ENCODE measurements at places on chromosomes 1 and 21.
A peak's percentile ranks its signal among the peaks of the same experiment; 100 is the strongest.

DNA sequence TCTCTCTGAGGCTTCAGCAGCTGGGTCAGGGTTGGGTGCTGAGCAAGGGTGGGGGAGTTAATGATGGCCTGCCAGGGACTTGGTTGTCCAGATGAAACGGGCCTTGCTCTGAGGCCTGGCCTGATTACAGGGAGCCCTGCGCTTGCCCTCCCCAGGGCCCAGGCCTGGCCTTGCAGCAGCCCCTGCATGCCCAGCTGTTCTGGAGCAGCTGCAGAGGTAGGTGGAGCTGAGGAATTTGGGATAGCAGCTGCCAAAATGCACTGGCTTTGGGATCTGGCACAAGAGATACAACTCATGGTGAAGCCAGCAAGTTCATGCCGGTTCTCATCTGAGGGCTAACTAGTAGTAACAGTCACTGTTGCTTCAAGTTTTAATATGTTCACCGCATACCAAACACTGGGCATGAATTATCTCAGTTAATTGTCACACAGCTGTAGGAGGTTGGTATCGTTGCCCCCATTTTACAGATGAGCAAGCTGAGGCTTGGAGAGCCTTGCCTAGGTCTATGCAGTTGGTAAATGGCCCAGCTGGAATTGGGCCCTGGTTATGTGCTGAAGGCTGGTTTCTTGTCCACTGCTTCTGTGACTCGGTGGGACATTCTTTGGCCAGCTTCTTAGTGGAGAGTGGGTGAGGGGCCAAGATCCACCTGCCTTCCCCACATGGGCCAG, 7.3 kb upstream of the SERINC2 start:
- no peak for DNase-seq

- no peak for DNase-seq
Measured at GRCh38 chr1:213070406-213070805, 19.4 kb downstream of the RPS6KC1 start.

- no peak for DNase-seq
Measured at GRCh38 chr1:196543833-196544232, 64.4 kb downstream of the KCNT2 start.

GRCh38 chr1:4045397-4046010, 145.4 kb upstream of the C1orf174 start:
- no peak for DNase-seq

DNA sequence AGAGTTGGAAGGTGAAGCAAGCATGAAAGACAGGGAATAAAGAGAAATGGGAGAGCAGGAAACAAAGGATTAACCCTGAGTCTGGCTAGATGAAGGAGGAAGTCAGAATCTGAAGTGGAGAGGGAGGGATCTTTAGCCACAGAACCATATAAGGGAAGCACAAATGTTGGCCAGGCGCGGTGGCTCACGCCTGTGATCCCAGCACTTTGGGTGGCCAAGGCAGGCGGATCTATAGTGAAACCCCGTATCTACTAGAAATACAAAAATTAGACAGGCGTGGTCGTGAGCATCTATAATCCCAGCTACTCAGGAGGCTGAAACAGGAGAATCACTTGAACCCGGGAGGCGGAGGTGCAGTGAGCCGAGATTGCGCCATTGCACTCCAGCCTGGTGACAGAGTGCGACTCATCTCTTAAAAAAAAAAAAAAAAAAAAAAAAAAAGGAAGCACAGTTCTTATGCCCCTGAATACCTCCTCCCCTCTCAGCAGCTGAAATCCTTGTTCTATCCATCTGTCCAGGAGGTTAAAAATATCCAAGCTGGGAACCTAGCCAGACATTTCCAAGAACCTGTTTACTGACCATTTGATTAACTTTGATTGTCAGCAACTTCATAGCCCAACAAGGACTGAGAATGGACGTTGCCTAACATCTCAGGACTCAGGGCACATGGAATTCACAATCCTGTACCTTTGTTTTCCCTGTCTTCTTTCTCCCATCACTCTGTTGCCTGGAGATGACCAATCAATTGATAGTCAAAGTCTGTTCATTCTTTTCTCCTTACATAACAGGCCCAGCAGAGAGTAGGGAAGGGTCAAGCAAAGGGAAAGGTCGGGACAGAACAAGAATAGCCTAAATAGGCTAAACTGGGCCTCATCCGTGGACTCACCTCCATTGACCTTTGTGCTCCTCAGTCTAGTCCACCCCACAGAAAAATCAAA, 10.6 kb downstream of the TXNIP start:
- peak; percentile 59 for DNase-seq

- DNase-seq = no peak
Measured at GRCh38 chr21:44049606-44050005, 37.5 kb downstream of the TRAPPC10 start.

DNA sequence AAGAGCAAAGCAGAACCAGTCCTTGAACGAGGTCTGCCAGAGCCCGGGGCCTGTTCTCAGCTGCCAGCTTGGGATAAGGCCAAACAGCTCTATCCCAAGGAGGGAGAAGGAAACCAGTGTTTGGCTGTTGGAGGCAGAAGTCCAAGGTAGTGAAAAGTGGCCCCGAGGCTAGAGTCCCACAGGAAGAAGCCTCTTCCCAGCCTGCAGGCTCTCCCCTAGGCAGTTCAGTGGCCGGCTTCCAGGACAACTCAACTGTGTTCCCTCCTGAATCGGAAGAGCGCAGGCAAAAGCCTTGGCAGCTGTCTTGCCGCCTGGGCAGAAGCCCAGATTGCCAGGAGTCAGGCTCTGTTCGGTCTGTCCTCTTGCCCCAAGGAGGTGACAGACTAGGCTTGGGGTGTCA, 19.3 kb downstream of the QSOX1 start:
- DNase-seq = peak; percentile 94

- no peak for DNase-seq
Measured at GRCh38 chr21:26365849-26366248, 195.3 kb upstream of the APP start.

DNA sequence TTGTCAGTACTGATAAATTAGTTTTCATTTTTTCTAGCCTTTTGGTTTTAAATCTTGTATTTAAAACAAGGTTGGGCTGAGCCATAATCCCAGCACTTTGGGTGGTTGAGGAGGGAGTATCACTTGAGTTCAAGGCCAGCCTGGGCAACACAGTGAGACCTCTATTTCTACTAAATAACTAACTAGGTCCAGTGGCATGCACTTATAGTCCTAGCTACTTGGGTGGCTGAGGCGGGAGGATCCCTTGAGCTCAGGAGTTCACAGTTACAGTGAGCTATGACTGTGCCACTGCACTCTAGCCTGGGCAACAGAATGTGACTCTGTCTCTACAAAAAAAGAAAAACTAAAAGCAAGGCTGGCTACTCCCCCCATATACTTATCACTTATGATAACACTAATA, 21.5 kb upstream of the TTC39A start:
- no peak for DNase-seq

DNA sequence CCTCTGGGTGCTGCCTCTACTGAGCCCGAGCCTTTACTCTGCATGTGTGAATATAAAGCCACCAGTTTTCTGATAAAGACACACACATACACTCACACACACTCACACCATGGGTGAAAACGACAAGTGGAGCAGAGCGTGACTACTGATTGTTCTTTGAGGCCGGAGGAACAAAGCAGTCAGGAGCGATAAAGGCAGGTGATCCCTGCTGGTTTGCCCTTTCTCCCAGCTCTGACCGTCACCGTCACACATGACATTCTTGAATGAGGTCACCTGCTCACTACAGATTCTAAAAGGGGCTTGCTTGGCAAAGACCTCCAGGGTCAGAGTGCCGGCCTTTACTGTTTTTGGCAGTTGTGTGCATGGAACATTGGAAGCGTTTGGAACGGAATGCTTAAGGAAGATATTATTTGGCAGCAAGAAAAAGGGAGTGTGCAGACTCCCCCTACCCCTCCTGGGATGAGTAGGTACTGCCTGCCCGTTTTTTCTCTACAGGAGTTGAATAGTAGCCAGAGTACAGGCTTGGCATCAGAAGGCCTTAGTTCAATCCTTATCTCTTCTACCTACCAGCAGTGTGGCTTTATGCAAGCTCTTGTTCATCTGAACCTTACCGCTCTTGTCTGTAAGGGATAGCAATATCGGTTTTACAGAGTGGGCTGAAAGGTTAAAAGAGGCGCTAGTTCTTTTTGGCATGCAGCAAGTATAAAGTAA, 79.7 kb downstream of the PBX1 start:
- no peak for DNase-seq

DNA sequence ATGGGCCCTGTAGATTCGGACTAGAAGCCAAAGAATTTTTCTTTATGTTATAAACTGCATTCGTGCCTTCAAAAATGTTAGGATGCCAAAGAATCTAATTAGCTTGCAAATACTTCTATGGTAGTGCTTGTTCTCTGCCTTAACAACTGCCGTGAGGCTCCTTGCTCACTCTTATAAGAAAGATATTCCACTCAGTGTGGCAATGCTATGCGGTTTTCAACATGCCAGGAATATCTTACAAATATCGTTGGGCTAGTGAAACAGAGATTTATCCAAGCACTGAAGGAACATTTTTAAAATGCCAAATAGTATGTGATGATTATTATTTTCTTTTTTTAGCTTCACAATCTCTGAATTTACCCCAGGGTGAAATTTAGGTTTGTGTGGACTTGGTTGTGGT, 198.2 kb downstream of the GREM2 start:
- DNase-seq = no peak

DNA sequence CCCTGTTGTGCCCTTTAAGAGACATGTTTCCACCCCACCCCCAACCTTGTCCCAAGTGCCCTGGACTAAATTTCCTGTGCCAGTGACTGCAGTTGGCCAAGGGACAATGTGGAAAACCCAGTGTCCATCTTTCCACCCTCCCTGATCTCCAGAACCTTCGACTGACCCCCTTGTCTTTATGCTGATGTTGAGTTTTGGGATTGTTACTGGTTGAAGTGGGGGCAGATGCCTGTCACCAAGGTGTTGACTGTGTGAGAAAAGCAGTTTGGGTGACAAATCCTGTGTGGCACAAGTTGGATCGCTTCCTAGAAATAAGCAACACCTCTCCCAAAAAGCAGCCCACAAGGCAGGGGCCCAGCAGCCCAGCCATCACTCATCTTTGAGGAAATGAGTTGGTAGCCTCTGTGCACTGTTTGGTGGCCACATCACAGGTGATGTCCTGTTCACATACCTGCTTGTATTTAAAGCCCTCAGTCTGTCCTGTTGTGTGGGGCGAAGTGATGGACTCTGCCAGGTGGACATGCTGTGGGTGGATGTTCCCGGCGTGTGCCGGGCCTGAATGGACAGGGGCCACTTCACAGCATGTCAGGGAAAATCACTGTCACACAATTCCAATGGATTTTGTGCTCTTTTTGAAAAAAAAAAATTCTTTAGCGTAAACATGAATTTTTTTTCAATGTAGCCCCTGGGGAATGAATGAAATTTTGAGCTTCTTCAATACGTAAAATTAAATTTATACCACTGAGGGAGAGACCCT, 6.6 kb upstream of the MIIP start:
- no peak for DNase-seq

DNA sequence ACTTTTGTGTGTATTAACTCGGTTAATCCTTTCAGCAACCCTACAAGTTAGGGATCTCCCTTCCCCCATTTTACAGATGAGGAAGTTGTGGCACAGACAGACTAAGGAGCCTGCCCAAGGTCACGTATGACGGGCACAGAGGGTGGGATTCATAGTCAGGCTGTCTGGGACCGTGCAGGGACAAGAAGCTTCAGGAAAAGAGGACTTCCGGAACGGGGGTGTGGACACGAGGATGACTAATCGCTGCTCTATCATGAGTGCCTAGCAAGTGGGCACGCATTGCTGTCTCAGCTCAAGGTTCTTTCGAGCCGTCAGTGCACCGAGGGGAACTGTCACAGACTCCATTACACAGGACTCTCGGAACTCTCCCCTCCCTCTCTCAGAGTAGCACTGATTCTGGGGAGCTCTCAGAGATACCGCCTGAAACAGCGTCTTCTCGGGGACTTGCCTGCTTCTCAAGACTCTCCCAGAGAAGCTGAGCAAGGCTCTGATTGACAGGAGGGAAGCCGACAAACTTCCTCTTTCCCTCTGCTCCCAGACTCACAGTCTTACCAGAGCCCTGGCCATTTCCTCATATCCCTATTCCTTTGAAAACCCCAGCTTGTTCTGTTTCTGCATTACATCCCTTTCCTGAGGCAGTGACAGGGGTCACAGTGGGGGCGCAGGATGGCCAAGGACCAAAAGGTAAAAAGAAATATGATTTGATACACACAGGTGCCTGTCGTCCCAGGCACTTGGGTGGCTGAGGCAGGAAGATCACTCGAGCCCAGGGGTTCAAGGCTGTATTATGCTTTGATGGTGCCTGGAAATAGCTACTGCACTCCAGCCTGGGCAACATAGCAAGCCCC, 14.4 kb downstream of the FHAD1 start:
- peak; percentile 72 for DNase-seq

GRCh38 chr21:34177919-34178567, 104.7 kb downstream of the MRPS6 start:
- DNase-seq = no peak

DNA sequence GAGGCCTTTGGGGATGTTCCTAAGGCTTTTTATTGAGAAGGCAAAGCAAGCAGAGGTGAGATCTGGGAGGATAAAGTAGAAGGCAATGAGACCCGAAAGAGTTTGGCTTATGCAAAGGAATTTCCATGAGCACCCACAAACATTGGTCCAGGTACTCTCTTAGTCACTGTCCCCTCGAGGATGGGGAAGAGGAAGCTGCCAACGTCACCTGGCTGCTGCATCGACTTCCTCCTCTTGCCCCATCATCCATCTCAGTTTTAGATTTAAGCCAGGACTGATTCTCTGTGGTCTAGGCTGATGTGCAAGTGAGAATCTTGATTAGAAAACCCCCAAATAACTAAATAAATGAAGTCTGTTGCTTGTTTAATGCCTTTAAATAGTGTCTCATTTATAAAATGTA, 28.7 kb downstream of the RUNX1 start:
- no peak for DNase-seq

- peak; percentile 88 for DNase-seq
Measured at GRCh38 chr1:27099587-27100334, 55.2 kb downstream of the SLC9A1 start.

DNA sequence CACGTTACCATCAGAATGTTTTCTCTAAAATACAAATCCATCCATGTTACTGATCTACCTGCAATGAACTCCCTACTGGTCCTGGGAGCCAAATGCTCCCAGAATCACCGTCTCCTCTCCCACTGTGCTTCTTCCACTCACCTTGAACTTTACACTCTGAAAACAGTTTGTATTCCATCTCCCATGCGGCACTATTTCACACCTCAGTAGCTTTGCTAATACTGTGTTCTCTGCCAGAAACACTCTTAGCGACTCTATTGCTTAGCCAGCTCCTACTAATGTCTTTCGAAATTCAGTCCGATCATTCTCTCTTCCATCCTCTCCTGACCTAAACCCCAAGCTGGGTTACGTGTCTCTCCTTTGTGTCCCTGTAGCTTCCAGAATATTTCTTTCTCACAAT, 284.4 kb upstream of the DUSP10 start:
- DNase-seq = no peak

DNA sequence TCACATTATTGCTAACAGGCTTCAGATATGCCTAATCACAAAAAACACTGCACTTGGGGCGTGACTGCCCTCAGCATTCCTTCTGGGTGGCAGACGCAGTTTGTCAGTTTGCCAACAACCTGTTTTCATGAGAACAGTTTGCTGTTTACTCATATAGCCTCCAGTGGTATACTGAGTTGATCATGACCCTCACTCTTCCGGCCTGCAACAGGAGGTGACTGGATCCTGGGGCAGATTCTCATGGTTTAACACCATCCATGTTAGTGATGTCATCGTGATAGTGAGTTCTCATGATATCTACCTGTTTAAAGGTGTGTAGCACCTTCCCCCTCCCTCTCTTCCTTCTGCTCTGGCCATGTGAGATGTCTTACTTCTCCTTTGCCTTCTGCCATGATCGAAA, 555.2 kb downstream of the PLPP3 start:
- DNase-seq = no peak

Measured in right cardiac atrium (tissue), 5 donors.